Lower lobe of right lung (tissue), 2 donors: ENCODE measurements at places on chromosomes 1 and 21. TPM values are rescaled to one million over a fixed set of nuclear protein-coding genes. Genes with fewer than 3 reads are reported as not detected.

The RPL5 gene
- total RNA-seq, result 713 TPM

GRCh38 chr1:107536266-107536665 is 395.4 kb downstream of the NTNG1 start:
- H3K4me1 ChIP-seq, result no peaks in the 10 kb centered on the region
- H3K4me3 ChIP-seq, result no peak overlapping the region
- H3K27me3 ChIP-seq, result no peaks in the 10 kb centered on the region
- no peak overlapping the region for H3K27ac ChIP-seq
- DNase-seq, result no peak

The AADACL4 gene
- total RNA-seq, result not detected

- peak overlapping the region; percentile 50 for H3K4me3 ChIP-seq
- peak overlapping the region; percentile 65 for H3K27ac ChIP-seq
- no peak for DNase-seq
- peaks cover 16% of the 10 kb centered on the region for H3K4me1 ChIP-seq
- H3K27me3 ChIP-seq, result no peaks in the 10 kb centered on the region
- H3K36me3 ChIP-seq, result no peaks in the 10 kb centered on the region
Observed at GRCh38 chr1:51331206-51332100, 1.1 kb upstream of the TTC39A start.

GRCh38 chr1:59733443-59734141 is 81.2 kb upstream of the HOOK1 start:
- DNase-seq, result no peak
- peaks cover 30% of the 10 kb centered on the region for H3K4me1 ChIP-seq
- no peaks in the 10 kb centered on the region for H3K36me3 ChIP-seq
- H3K4me3 ChIP-seq, result no peak overlapping the region

DNA sequence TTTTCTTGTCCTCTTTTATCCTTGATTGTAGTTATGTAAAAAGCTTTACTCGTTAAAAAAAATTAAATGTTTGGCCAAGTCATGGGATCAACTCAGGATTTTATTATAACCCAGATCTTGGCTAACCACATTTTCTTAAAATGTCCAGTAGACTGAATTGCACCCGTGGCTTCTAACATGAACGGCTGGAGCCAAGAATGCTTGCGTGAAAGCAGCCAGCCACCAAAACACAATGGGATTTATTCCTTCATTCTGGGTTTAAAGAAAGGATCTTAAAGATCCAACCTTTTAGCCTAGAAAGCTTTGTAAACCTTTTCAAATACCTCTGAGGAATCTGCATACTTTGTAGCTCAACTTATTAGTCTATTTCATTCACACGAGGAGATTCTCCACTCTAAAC is 404.4 kb downstream of the USP25 start:
- no peaks in the 10 kb centered on the region for H3K27me3 ChIP-seq
- H3K4me1 ChIP-seq, result no peaks in the 10 kb centered on the region
- H3K36me3 ChIP-seq, result no peaks in the 10 kb centered on the region
- no peak overlapping the region for H3K27ac ChIP-seq
- no peak overlapping the region for H3K4me3 ChIP-seq

The KIAA1614 gene
- total RNA-seq, result 4.1 TPM

GRCh38 chr1:48048064-48048463 is 50.9 kb upstream of the TRABD2B start:
- no peaks in the 10 kb centered on the region for H3K27me3 ChIP-seq
- no peak overlapping the region for H3K4me3 ChIP-seq
- H3K4me1 ChIP-seq, result peaks cover 7% of the 10 kb centered on the region
- no peak for DNase-seq
- H3K27ac ChIP-seq, result no peak overlapping the region

The ANXA9 gene
- total RNA-seq, result 0.68 TPM

DNA sequence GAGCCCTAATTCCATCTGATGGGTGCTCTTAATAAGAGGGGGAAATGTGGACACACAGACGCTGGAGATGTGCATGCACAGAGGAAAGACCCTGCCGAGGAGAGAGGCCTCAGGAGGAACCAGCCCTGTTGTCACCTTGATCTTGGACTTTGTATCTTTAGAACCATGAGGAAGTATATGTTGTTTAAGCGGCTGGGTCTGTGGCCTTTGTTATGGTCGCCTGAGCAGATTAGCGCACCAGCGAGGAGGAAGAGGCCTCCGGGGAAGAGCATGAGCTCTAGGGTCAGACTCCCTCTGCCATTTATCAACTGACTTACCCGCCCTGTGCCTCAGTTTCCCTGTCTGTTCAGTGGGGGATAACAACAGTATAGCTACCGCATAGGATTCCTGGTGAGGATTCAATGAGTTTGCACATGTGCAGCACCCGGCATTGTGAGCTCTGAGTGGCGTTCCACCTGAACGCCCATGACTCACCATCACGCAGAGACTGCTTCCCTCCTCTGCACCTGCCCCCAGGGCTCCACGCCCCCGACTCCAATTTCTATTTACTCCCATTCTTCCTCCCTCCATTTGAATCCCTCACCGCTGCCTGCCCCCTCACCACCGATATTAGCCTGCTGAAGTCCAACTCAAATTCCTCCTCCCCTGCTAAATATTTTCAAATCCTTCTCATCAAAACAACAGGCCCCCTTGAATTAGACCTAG is 67.2 kb downstream of the ATP5PO start:
- no peak overlapping the region for H3K27ac ChIP-seq
- no peak overlapping the region for H3K4me3 ChIP-seq
- DNase-seq, result no peak
- no peaks in the 10 kb centered on the region for H3K36me3 ChIP-seq
- H3K27me3 ChIP-seq, result no peaks in the 10 kb centered on the region

The CNIH3 gene
- total RNA-seq, result 2.1 TPM

GRCh38 chr1:219081943-219082925 is 91.4 kb upstream of the LYPLAL1 start:
- H3K36me3 ChIP-seq, result no peaks in the 10 kb centered on the region
- H3K27ac ChIP-seq, result no peak overlapping the region
- no peaks in the 10 kb centered on the region for H3K27me3 ChIP-seq
- no peak overlapping the region for H3K4me3 ChIP-seq
- DNase-seq, result no peak
- no peaks in the 10 kb centered on the region for H3K4me1 ChIP-seq

The METTL25B gene
- 41.0 TPM for total RNA-seq

DNA sequence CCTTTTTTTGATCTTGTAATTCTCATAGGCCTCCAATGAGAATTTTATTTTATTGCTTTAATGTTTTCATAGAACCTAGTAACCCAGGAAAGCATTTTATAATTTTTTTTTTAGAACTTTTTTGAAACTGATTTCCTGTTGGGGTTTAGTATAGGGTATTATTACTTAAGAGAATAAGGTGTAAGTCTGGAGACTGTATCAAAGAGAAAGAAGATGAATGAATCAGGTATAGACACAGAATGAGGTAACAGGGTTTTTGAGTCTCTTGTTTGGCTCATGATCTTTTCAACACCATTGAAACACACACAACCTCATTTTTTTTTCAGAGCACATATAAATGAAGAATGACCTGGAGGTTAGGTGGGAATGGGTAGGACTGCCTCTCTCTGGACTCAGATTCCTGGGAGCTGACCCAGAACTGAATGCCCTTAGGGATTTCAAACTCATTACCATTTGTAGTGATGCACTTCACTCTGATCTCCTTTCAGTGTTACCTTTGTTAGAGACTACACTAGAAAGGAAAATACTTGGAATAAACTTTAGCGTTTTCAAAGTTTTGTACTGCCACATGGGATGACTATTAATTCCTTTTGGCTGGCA is 51.0 kb downstream of the EPB41 start:
- H3K27me3 ChIP-seq, result no peaks in the 10 kb centered on the region
- H3K36me3 ChIP-seq, result no peaks in the 10 kb centered on the region
- no peak for DNase-seq

The SETD4 gene
- total RNA-seq, result 19.4 TPM

The BCAR3 gene
- 24.9 TPM for total RNA-seq

DNA sequence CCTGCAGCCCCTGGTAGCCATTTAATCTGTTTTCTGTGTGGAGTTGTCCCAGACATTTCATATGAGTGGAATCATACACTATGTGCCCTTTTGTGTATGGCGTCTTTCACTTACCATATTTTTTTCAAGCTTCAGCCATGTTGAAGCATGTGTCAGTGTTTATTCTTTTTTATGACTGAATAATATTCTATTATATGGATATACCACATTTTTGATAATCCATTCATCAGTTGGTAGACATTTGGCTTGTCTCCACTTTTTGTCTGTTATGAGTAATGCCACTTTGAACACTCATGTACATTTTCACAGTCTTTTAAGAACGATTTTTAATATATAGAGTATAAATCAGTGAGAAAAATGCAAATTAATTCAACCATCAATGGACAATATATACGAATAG is 44.7 kb downstream of the ATF6 start:
- no peak for DNase-seq
- no peak overlapping the region for H3K4me3 ChIP-seq
- no peaks in the 10 kb centered on the region for H3K27me3 ChIP-seq
- H3K4me1 ChIP-seq, result no peaks in the 10 kb centered on the region
- peaks cover 51% of the 10 kb centered on the region for H3K36me3 ChIP-seq

- DNase-seq, result no peak
- no peaks in the 10 kb centered on the region for H3K27me3 ChIP-seq
- H3K27ac ChIP-seq, result no peak overlapping the region
- H3K36me3 ChIP-seq, result no peaks in the 10 kb centered on the region
Observed at GRCh38 chr21:31915566-31915965, 42.7 kb downstream of the HUNK start.

DNA sequence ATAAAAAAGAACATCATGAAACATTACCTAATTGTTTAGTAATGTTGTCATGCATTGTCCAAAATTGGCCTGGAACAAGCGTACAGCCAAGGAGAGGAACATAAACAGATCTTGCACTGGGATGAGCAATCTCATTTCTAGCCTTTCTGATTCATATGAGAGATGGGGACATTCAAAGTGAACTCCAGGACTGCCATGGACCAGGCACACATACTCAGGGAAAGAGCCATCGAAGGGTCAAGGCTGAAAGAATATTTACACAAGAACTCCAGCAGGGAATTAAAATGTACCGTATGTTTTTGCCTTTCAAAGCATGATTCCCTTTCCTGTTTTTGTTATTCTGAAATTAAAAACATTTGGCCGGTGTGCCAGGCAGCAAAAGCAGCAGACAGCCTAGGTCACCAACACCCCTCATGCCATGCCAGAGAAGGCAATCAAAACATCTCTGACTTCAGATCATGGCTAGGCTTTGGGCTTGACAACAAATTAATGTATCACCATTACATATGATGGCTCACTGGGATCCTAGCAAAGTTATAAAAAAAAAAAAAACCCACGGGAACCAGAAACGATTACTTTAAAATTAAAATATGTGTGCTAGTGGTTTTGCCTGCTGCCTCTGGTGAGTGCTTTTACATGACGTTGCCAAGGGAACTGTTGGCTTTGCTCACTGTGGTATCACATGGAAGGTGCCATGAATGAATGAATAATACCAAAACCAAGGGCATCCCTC is 159.8 kb downstream of the TGFBR3 start:
- peaks cover 16% of the 10 kb centered on the region for H3K36me3 ChIP-seq
- no peaks in the 10 kb centered on the region for H3K27me3 ChIP-seq
- H3K27ac ChIP-seq, result peak overlapping the region; percentile 76
- peaks cover 17% of the 10 kb centered on the region for H3K4me1 ChIP-seq
- H3K4me3 ChIP-seq, result no peak overlapping the region
- no peak for DNase-seq

DNA sequence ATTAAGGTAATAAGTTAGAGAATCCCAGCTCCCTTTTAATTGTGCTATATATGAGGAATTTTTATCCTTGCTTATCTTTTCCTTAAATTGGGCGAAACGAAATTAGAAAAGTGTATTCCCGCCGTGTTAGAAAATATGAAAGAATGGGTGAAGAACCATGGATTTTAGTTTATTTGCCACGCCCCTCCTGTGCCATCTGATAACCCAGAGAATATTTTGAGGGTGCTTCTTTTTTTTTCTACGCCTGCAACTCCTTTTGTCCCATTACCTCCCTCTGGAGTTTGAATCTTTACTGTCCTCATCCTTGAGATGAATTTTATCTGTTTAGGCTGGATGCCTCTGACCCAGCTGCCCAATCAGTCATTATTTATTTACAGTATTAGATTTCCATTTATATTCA is 1.6 kb downstream of the TLCD4 start:
- H3K27ac ChIP-seq, result no peak overlapping the region
- H3K36me3 ChIP-seq, result no peaks in the 10 kb centered on the region
- no peaks in the 10 kb centered on the region for H3K27me3 ChIP-seq
- no peak overlapping the region for H3K4me3 ChIP-seq

GRCh38 chr1:18326211-18326897 is 154.4 kb upstream of the KLHDC7A start:
- H3K4me1 ChIP-seq, result no peaks in the 10 kb centered on the region
- H3K27me3 ChIP-seq, result peaks cover 10% of the 10 kb centered on the region
- DNase-seq, result no peak

The AXDND1 gene
- 0.59 TPM for total RNA-seq

GRCh38 chr21:24118738-24119459 is 1488.4 kb downstream of the MRPL39 start:
- H3K27me3 ChIP-seq, result no peaks in the 10 kb centered on the region
- H3K4me1 ChIP-seq, result no peaks in the 10 kb centered on the region
- no peak overlapping the region for H3K4me3 ChIP-seq
- DNase-seq, result no peak
- no peaks in the 10 kb centered on the region for H3K36me3 ChIP-seq

- H3K27me3 ChIP-seq, result no peaks in the 10 kb centered on the region
- DNase-seq, result no peak
- peaks cover 6% of the 10 kb centered on the region for H3K4me1 ChIP-seq
- H3K27ac ChIP-seq, result no peak overlapping the region
- no peak overlapping the region for H3K4me3 ChIP-seq
- H3K36me3 ChIP-seq, result no peaks in the 10 kb centered on the region
Observed at GRCh38 chr1:22855668-22856606, 116.7 kb downstream of the LACTBL1 start.

GRCh38 chr1:223739366-223740037 is 27.2 kb downstream of the CAPN2 start:
- peaks cover 36% of the 10 kb centered on the region for H3K36me3 ChIP-seq
- DNase-seq, result no peak
- peaks cover 58% of the 10 kb centered on the region for H3K4me1 ChIP-seq
- H3K27ac ChIP-seq, result peak overlapping the region; percentile 81

- H3K36me3 ChIP-seq, result no peaks in the 10 kb centered on the region
- no peaks in the 10 kb centered on the region for H3K4me1 ChIP-seq
- H3K4me3 ChIP-seq, result no peak overlapping the region
Observed at GRCh38 chr1:180252638-180253536, 22.8 kb downstream of the LHX4 start.

- H3K4me1 ChIP-seq, result no peaks in the 10 kb centered on the region
- no peak overlapping the region for H3K27ac ChIP-seq
- DNase-seq, result no peak
- no peaks in the 10 kb centered on the region for H3K36me3 ChIP-seq
- no peak overlapping the region for H3K4me3 ChIP-seq
Observed at GRCh38 chr1:80807981-80808380, 992.8 kb upstream of the ADGRL2 start.

DNA sequence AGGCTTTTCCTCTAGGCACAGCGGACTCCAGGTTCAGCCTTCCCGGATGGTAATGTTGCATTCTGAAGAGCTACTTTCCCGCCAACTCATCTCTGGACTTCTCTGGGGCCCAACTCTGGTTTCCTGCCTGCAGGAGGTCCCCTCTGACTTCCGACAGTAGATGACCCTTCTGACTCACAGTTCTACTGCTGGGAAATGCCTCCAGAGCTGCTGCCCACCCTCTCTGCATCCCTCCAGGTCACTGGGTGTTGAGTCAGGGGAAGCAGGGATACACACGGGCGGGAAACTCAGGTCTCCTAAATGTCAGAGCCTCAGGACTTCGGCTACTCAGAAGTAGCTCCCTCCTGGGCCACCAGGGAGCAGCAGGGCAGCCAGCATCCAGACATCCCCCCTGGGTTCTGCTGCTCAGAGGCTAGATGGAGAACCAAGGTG is 2.1 kb upstream of the KIF21B start:
- no peaks in the 10 kb centered on the region for H3K36me3 ChIP-seq
- no peak overlapping the region for H3K4me3 ChIP-seq
- no peak for DNase-seq
- peaks cover 68% of the 10 kb centered on the region for H3K4me1 ChIP-seq
- H3K27me3 ChIP-seq, result no peaks in the 10 kb centered on the region

GRCh38 chr1:78275456-78275855 is 215.3 kb upstream of the PTGFR start:
- H3K27me3 ChIP-seq, result no peaks in the 10 kb centered on the region
- DNase-seq, result no peak
- H3K4me1 ChIP-seq, result no peaks in the 10 kb centered on the region
